Kidney epithelial cell (primary cell): ENCODE measurements at places on chromosomes 7 and 10. TPM values are rescaled to one million over a fixed set of nuclear protein-coding genes. Genes with fewer than 3 reads are reported as not detected.
A peak's percentile ranks its signal among the peaks of the same experiment; 100 is the strongest.

DNA sequence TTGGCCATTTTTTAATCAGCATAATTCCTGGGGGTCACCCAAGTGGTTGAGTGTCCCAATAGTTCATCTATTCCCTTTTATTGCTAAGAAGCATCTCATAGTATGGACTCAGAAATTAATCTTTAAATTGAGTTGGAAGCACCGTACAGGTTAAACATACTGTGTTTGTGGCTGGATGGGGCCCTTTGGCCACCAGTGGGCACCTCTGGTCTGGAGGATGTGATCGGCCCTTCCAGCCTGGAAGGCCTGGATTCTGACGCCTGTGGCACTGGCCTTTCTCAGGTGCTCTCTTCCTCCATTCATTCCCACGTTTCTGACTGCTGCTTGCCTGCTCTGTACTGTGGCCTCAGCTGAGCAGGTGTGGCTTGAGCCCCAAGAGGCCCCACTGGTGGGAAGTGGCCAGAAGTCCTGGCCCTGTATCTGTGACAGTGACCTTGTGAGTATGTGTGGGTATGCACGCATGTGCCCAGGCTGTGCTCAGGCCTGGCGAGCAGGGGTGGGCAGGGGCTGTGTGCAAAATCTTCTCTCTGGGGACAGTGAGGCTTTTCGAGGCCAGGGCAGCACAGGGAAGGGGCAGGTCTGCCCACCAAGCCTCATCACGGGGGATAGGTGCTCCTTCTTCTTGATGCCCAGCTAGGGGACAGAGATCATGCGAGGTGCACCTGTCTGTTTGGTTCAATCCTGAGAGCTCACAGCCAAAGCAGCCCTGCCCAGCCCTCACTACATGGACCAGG, 30.1 kb downstream of the LDB3 start:
- DNase-seq: no peak

- no peak for DNase-seq
Measured at GRCh38 chr7:105021352-105021751, 7.3 kb downstream of the KMT2E start.

GRCh38 chr7:1251796-1252539, 19.3 kb downstream of the UNCX start:
- no peak for DNase-seq

DNA sequence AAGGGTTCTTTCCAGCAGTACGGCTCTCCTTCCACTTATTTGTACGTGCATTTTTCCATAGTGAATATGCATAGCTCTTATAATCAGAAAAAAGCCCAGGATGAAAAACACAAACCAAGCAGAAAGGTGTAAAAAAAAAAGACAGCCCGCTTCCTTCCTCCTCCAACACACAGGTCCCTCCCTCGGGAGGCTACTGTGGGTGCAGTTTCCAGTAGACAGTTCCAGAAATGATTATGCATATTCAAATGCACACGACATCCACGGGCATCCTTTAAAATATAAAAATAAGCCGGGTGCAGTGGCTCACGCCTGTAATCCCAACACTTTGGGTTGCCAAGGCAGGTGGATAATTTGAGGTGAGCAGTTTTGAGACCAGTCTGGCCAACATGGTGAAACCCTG, 59.9 kb downstream of the TNRC18 start:
- DNase-seq: no peak

DNA sequence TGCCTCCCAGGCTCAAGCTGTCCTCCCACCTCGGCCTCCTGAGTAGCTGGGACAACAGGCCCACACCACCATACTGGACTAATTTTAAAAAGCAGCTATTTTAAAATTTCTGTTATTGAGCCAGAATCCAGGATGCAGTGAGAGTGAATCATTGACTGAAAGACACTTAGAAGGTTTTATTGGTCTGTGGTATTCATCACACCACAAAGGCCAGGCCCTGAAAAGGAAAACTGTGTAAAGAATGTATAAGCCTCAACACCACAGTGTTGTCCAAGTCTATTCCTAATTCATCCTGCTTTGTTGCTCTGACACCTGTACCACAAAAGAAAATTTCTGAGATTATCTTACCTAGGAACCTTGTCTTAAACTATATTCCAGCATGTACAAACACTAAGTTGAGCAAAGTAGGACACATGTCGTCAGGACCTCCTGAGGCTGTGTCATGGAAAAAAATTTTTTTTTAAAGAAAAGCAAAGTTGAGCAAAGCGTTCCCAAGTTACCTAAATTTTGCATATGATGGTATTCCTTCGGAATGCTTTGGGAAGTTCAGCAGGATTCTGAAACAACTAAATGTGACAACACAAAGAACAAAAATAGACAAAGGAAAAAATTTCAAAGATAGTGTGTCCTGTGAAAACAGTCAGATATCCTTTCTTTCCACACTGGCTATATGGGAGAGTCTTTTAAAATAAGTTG, 129.6 kb upstream of the MKLN1 start:
- DNase-seq: no peak

The PLEKHS1 gene
- total RNA-seq: not detected in 2 replicates

GRCh38 chr7:135369405-135369804, 135.8 kb downstream of the STRA8 start:
- no peak for DNase-seq

The ST8SIA6 gene
- not detected in 2 replicates for total RNA-seq

The PTPRZ1 gene
- total RNA-seq: under 0.01 and 0.04 TPM in 2 replicates

DNA sequence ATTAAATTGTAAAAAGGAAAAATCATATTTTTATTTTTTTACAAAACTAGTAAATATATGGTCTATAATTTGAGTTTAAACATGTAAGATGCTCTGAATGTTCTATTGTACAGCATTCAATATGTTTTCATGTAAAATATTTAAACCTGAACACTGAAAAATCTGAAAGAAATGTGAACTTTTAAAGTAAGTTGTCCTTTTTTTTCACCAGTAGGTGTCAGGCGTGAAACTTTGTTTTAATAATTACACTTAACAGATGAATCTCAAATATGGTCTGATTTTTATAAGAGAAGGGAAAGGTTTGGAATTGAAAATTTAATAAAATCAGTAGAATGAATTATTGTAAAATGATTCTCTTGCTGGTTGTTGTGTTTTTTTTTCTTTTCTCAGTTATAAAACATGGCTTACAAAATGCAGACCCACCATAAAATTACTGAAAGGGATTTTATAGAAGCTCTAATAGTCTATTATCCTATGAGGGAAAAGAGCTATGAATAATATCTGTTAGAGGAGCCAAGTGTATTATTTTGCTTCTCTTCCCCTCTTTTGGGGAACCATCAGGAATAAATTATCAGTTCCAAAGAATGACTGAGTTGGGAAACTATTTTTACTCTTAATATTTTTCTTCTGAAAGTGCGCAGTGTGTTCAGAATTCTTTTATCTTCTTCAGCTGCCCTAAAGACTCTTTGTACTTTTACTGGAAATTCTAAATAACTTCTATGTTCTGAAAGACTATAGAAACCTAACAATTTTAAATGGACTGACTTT, 217.7 kb upstream of the FZD1 start:
- no peak for DNase-seq

DNA sequence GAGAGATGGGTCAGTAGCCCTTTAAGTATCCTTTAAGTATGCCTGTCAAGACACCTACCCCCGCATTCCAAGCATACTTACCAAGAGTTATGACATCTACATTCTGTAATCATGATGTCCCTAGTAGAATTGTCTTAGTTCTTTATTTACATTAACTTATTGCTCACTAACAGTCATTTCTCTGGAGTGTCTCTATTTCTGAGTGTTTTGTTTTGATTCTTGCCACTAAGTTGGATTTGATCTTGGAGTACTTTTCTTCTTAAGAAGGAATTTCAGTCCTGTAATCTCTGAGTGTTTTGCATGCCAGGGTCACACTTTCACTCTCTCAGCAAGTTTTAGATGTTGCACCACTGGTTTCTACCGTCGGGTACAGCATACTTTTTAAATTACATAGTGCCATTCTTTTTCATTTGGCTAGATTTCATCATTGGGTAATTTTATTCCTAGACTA, 1053.9 kb downstream of the KCNMA1 start:
- peak; percentile 68 for DNase-seq

DNA sequence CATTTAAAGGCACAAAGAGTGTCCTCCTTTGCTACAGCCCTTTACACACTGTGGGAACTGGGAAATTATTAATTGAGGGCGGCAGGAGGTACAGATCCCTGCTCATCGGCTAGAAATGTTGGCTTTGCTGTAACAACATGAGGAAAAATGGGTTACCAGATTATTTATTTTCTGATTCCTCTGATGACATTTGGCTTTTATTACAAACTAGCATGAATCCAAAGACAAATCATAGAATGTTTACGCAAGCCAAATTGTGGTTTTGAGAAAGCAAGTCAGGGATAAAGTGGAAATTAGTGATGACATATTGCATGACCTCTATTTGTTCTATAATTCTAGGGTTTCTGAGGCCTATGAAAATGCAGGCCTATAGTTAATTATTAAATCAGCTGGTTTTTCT, 126.1 kb upstream of the TMEM196 start:
- DNase-seq: peak; percentile 29

The POLL gene
- total RNA-seq: 24.0 and 32.2 TPM in 2 replicates

The PLAC9 gene
- total RNA-seq: not detected in 2 replicates

DNA sequence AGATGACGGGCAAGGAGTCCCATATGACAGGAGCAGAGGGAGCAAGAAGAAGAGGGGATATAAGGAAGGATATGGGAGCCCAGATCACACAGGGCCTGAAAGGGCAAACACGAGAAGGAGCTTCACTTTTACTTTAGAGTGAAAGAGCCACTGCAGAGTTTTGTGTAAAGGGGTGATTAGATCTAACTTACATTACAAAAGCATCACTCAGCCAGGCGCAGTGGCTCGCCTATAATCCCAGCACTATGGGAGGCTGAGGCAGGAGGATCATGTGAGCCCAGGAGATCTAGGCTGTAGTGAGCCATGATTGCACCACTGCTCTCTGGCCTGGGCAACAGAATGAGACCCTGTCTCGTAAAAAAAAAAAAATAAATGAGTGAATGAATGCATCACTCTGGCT, 91.1 kb downstream of the MPP7 start:
- DNase-seq: no peak

DNA sequence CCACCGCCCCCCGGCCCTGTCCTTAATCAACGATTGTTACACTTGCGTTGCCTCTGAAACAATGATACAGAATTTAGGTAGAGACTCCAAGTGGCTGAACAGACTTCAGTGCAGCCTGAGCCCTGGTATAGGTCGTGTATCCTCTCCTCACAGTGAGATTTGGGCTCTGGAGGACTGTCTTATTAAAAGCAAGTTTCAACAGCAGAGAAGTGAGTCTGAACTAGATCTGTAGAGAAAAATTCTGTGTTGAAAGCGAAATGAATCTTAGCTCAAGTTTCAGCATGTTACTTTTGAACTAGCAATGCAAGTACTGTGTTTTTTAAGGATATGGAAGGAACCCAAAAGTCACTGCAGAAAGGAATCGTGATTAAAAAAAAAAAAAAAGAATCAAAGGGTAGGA, 103.1 kb downstream of the HOXA1 start:
- DNase-seq: no peak

The HOXA11 gene
- 11.4 and 17.3 TPM in 2 replicates for total RNA-seq
